ENCODE measurements at places on chromosomes 2 and 18.

GRCh38 chr2:220787251-220787650 is 784.9 kb downstream of the EPHA4 start:
- no peak for DNase-seq

DNA sequence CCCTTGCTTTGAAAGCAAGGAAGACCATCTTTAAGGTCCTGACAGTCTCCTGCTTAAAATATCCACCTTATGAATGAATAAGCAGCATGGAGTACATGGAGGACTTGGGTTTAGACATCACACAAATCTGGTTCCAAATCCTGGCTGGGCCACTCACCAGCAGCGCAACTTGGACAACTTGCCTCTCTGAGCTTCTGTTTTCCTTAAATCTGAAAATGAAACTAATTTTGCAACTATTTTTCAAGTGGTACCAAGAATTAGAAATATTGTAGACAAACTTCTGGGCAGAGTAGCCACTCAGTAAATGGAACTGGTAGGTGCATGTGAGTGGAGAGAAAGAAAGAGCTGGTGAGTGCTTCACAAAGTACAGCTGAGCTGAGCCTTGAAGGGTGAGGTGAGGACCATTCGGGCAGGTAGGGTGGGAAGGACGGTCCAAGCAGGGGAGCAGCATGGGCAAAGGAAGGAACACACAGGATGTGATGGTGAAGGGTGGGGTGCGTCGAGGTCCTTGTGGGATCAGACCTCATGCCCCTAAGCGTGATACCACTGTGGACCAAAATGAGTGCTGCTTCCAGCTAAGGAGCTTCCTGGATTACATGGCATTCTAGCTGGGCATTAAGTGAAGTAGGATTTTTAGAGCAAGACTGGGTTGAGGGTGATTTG is 14.4 kb upstream of the TET3 start:
- DNase-seq: no peak

DNA sequence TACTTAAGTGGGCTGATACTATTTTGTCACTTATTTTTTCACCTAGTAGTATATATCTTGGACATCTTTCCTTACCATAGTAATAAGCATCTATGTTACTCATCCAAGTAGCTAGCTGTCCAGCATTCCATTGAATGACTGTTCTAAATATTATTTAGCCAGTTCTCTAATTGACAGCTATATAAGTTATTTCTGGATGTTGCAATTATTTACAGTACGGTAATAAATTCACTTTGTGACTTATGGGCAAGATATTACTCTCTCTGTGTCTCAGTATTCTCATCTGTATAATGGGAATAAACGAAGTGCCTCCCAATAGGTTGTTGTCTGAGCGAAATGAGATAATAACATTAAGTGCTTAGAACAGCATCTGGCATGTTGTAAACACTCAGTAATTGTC is 46.6 kb upstream of the AGAP1 start:
- DNase-seq: no peak

DNA sequence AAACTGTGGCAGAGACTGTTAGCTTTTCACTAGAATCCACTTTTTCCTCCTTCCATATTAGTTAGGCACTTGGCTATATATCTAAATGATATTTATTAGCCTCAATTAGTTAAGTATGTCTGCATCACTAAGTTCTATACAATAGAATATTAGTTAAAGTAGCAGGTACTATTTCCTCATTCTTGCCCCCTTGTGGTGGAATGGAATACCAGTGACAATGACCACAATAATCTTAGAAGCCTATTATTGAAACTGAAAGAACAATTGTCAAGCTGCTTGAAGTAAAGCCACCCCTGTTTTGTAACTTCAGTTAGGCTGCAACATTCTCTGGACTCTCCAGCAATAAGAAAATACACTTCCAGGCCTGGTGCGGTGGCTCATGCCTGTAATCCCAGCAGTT is 476.3 kb upstream of the VWC2L start:
- no peak for DNase-seq

GRCh38 chr2:214519258-214519818 is 108.5 kb downstream of the VWC2L start:
- peak; percentile 17 for DNase-seq

DNA sequence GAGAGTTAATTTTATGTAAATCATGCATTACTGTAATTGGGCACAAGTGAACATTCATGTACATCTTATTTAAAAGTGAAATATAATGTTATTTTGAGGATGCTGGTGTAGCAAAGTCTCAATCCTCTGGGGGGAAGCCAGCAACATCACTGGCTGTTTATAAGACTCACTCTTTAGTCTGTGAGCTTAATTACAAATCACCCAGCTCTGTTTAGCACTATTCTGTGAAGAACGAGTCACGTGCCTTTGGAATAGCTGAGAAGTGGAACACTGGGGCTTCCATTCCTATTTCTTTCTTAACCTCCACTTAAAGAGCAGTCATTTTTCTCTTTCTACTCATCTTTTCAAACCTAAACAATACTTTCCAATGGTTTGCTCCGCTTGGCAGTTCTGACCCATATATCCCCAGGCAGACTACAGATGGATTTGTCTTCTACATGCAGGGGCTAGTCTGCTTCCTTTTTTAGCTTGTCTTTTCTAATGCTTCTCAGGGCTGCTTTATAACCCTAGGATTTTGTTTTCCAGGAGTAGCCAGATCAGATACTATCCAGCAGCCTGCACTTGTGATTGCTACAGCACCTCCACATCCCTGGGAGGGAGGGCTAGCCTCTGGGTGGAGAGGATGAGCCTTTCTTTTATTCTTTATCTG is 95.3 kb upstream of the CAVIN2 start:
- no peak for DNase-seq

- DNase-seq: no peak
These were observed 61.6 kb downstream of the BMP10 start for GRCh38 chr2:68809324-68810240.

DNA sequence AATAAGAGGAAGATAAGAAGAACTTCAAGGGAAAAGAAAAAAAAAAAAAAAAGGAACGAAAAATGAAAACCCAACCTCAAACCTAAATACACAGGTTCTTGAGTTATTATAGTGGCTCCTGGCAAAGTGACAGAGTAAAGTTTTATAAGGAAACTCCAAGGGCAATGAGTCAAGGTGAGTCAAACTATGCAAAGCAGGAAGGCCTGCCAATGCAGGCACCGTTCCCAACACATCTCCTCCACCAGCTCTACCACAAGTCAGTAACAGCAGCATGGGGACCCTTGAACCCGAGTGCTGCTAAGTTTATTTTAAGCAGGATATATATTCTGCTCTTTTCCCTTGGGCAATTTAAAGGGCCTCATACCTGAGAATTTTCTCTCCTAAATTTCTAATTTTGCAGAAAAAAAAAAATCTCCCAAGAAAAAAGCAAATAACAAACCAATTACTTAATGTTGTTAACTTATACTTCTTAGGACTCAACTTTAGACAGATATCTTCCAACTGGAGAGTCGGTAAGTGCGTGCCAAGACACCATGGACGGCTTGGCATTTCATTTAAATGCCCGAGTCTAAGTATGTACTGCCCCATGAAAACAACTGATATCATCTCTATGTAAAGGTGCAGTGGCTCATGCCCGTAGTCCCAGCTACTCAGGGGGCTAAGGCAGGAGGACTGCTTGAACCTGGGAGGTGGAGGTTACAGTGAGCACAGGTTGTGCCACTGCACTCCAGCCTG is 75.7 kb upstream of the TFCP2L1 start:
- no peak for DNase-seq

GRCh38 chr2:121836611-121837010 is 81.2 kb downstream of the TSN start:
- DNase-seq: no peak

DNA sequence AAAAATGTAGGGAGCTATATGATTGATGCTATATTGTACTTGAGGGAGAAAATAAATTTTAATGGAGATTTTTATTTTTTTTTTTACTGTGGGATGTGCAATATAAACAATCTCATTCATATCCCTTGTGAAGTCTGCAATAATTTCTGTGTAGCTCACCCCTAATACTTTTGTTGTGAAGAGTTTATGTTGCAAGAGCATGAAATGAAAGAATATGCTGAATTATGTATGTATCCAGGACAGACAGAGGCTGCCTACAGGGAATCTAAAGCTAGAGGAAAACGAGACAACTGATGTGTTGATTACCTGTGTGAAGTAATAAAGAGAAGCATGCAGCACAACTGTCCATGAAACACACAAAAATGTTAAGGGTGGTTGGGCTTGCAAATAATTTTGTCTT is 643.3 kb downstream of the DCDC2C start:
- DNase-seq: no peak

GRCh38 chr18:30302181-30302580 is 740.4 kb downstream of the DSC3 start:
- no peak for DNase-seq

GRCh38 chr2:144443837-144444817 is 75.8 kb downstream of the ZEB2 start:
- DNase-seq: no peak

DNA sequence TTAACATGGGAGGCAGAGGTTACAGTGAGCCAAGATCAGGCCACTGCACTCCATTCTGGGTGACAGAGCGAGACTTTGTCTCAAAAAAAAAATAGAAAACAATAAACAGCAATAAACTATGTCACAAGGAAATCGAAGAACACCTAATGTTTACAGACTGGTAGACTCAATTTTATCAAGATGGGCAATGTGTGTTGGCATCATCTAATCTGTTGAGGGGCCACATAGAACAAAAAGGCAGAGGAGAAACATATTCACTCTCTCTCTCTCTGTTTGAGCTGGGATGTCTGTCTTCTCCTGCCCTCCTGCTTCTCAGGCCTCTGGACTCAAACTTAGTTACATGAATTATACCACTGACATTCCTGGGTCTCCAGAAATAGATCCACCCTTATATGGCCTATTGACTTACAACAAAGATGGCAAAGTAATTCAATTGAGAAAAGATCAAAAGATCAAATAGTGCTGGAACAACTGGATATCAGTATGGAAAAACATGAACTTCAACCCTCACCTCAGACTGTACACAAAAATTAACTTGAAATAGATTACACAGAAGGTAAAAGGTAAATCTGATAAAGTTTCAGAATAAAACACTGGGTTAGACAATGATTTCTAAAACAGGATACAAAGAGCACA is 703.8 kb upstream of the CRIM1 start:
- no peak for DNase-seq

- no peak for DNase-seq
These were observed 228.8 kb downstream of the ETAA1 start for GRCh38 chr2:67625690-67626475.

GRCh38 chr2:24375349-24376087 is 15.2 kb upstream of the ITSN2 start:
- DNase-seq: no peak

- no peak for DNase-seq
These were observed 287.2 kb upstream of the GYPC start for GRCh38 chr2:126368758-126369157.

DNA sequence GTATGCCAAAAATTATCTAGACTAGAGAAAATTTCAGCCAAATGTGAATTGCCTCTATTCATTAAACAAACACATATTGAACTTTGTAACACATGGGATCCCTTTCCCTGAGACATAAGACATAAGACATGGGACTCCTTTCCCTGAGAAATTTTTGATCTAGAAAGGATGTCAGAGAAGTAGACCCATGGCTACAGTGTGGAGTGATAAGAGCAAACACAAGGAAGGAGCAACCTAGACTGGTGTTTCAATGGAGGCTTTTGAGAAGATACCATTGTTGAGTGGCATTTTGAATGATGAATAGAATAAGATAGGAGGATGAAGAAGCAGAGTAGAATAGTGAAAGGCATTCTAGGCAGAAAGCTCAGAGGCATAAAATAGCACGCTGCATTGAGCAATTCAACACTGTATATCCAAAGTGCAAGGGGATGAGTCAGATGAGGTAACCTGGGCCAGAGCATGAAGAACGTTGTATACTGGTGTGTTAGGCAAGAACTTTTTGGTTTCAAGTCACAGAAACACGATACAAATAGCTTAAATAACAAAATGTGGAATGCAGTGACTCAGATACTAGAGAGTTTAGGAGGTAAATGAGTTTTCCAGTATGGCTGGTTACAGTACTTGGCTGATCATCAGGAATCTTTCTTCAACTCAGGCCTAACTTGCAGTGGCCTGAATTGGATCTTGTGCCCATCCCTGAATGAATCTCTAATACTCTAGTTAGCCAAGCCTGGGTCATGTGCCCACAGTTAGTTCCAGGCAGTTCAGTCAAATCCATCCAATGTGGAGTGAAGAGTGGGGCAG is 129.8 kb upstream of the TANK start:
- no peak for DNase-seq

DNA sequence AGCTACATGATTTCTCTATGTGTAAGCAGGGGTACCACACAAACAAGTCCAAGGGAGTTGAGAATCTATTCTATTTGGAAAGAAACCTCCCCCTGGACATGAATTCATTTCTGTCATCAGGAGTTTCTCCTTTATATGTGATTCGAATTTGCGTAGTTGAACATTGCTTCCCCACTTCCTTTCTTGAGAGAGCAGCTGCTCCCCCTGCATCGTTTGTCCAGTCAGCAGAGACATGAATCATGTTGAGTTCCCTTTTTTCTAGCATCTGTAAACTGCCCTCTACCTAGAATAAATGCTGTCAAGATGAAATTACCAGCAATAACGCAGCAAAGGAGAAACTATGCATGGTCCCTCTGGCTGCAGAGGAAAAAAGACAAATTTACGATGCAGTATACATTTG is 73.8 kb downstream of the KIF5C start:
- DNase-seq: no peak

GRCh38 chr2:219205981-219206327 is 628 bp upstream of the ZFAND2B start:
- no peak for DNase-seq

GRCh38 chr2:226215902-226216503 is 583.6 kb downstream of the IRS1 start:
- DNase-seq: peak; percentile 63

DNA sequence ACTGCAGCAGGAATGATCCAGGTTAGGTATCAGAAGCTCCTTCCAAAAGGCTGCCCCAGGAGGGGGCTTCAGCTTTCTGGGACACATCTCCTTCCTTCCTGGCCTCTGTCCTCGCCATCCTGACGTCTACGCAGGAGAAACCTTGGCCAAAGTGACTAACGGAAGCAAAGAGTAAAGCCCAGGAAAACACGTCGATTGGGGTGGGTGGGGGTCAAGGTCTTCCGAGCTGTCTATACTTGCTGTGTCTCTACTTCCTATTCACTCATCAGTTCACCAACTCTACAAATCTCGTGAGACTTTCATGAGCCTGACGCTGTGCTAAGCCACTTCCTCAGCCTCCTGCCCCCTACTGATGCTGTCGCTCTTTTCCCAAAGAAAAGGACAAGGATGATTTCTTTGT is 212.6 kb downstream of the TNS1 start:
- DNase-seq: no peak

DNA sequence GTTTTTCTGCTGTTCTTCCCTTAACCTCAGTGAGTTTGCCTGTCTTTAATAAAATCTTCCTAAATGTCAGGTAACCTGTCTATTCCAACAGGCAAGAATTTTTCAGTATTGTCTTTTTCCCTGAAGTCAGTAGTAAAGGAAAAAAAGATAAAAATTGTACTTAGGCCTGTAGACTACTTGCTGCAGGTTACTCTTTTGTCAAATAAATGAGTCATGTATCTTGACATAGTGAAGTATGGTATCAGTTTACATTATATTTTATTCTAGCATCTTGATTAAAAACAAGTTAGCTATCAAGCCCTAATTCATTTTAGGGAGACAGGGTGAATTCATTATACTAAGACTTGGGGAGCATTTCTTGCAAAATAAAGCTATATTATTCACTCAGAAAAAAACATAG is 59.8 kb downstream of the ITGA4 start:
- no peak for DNase-seq

- no peak for DNase-seq
These were observed 208.1 kb upstream of the HAAO start for GRCh38 chr2:43000242-43001054.

- DNase-seq: no peak
These were observed 356.7 kb downstream of the NYAP2 start for GRCh38 chr2:225756198-225756597.

Measured in NCI-H526 (cell line).